ENCODE measurements at places on chromosomes 16 and 17. TPM values are rescaled to one million over a fixed set of nuclear protein-coding genes. Genes with fewer than 3 reads are reported as not detected.

The NRN1L gene
- total RNA-seq = 0.66 TPM

The ZNF385C gene
- total RNA-seq = not detected

The INCA1 gene
- total RNA-seq = 0.22 TPM

The TP53TG3C gene
- total RNA-seq = not detected

The CACNG5 gene
- total RNA-seq = not detected

The GSG1L2 gene
- total RNA-seq = not detected

The PRKCB gene
- total RNA-seq = 0.14 TPM

The ABCC6 gene
- under 0.01 TPM for total RNA-seq

The MBTPS1 gene
- total RNA-seq = 136 TPM

The TBC1D3 gene
- total RNA-seq = not detected

The CX3CL1 gene
- total RNA-seq = 1.7 TPM

The C17orf50 gene
- not detected for total RNA-seq

The KRT9 gene
- not detected for total RNA-seq

The COQ9 gene
- 45.7 TPM for total RNA-seq

The FTSJ3 gene
- total RNA-seq = 64.9 TPM

The HAGHL gene
- 5.6 TPM for total RNA-seq

The C16orf46 gene
- total RNA-seq = 0.29 TPM

The WNT3 gene
- 2.6 TPM for total RNA-seq

The LPCAT2 gene
- 80.3 TPM for total RNA-seq

The VAT1 gene
- total RNA-seq = 263 TPM

The TMEM92 gene
- 0.07 TPM for total RNA-seq
